ENCODE measurements at places on chromosomes 6 and 20.

- no peak for DNase-seq
Measured at GRCh38 chr6:36618366-36619355, 24.5 kb downstream of the SRSF3 start.

DNA sequence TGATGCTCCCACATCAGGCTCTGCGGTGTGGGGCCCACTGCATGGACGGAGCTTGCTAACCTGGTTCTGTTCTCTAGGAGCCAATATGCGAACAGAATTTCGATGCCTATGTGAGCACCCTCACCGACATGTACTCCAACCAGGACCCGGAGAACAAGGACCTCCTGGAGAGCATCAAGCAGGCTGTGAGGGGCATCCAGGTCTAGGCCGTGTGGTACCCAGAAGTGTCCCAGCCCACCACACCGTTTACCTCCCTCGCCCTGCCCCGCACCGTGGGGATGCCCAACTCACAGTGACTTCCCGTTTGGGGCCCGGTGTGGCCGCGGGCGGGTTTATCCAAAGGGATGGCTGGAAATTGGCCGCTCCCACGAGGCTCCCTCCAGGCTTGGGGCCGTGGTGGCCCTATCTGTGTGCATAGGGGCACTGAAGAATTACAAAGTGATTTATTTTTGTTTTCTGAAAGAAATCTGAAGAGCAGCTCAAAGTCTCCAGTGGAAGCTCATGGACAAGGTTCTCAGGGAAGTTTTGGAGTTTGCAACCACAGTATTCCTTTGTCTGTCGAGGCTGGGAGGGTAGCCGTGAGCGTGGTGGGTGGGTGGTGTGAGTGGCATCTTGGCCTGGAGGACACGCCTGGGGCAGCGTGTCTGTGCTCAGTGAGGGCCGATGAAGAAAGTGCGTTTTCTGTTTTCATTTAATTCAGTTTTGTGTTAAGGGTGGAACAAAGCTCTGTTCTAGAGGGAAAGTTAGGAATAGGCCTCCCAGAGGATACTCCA is 15.1 kb upstream of the PCMTD2 start:
- DNase-seq, result no peak

DNA sequence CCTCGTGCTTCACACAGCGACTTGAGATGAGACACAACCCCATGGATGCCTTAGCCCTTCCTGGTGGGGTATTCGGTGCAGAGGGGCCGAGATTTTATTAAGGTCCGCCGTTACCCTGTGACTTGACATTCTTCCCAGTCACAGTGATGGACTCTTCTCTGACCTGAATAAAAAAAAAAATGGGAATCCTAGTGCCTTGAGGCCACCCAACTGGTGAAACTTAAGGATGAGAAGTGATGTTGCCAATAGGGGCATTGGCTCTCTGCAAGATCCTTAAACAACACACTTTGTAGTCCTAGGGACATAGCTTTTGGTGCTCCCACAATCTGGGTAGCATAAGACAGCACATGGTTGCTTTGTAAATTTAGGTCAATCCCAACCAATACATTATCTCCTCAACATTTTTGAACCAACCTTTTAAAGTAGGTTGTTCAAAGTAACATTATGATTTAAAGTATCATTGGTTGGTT is 814 bp upstream of the ADNP start:
- DNase-seq, result no peak

DNA sequence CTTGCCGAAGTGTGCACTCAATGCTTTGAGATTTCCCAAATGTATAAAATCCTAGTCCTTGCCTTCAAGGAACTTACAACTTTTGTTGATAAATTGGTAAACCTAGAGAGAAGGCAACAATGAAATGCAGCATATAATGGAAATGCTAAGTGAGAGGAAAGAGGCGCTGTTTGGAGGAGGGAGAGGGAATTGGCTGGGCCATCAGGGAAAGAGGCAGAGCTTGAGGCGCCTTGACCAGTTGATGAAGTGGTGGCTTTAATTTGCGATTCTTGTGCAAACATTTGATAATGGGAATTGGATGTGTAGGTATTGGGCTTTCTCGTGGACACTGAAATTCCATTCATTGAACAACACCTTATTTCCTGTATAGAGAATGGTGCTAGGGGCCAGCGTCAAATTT is 1.9 kb upstream of the CDYL start:
- no peak for DNase-seq

GRCh38 chr6:101195588-101195987 is 197.9 kb upstream of the GRIK2 start:
- DNase-seq, result no peak

- DNase-seq, result no peak
Measured at GRCh38 chr6:77425216-77425615, 38.1 kb downstream of the HTR1B start.

DNA sequence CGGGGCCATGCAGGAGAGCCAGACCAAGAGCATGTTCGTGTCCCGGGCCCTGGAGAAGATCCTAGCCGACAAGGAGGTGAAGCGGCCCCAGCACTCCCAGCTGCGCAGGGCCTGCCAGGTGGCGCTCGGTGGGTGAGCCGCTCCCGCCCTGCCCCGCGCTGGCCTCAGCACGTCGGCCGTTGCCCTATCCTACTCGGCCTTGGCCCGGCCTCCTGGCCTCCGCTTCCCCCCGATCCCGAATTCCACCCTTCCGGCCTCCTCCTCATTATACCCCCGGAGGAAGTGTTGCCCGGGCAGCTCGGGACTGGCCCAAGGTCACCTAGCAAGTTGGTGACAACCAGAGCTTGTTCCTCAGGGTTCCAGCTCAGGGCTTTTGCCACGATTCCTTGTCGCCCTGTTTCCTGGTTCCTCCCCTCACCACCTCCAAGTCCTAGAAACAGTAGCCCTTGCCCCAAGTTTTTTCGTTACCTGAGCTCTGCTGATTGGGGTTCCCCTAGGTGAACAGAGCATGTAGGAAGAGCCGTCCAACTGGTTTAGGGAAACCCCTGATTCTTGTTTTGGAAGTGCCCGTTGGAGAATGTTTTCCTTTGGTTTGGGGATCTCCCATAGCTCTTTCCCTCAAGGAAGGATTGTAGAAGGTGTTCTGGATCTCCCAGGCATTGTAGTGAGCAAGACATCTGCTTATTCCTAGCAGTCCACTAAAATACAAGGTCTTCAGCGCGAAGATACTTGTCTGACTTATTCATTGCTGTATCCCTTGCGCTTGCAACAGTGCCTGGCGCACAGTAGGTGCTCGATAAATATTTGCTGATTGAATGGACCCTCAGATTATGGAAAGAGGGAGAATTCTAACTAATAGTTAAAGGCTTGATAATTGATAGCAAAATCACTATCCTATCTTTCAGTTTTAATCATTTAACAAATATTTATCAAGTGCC is 641 bp downstream of the ARFGEF2 start:
- DNase-seq, result peak; percentile 24

- DNase-seq, result no peak
Measured at GRCh38 chr6:137820952-137821351, 46.1 kb upstream of the TNFAIP3 start.

- no peak for DNase-seq
Measured at GRCh38 chr6:138272533-138273315, 54.4 kb upstream of the PBOV1 start.

- DNase-seq, result peak; percentile 72
Measured at GRCh38 chr20:35600993-35601973, 14.3 kb upstream of the SPAG4 start.

DNA sequence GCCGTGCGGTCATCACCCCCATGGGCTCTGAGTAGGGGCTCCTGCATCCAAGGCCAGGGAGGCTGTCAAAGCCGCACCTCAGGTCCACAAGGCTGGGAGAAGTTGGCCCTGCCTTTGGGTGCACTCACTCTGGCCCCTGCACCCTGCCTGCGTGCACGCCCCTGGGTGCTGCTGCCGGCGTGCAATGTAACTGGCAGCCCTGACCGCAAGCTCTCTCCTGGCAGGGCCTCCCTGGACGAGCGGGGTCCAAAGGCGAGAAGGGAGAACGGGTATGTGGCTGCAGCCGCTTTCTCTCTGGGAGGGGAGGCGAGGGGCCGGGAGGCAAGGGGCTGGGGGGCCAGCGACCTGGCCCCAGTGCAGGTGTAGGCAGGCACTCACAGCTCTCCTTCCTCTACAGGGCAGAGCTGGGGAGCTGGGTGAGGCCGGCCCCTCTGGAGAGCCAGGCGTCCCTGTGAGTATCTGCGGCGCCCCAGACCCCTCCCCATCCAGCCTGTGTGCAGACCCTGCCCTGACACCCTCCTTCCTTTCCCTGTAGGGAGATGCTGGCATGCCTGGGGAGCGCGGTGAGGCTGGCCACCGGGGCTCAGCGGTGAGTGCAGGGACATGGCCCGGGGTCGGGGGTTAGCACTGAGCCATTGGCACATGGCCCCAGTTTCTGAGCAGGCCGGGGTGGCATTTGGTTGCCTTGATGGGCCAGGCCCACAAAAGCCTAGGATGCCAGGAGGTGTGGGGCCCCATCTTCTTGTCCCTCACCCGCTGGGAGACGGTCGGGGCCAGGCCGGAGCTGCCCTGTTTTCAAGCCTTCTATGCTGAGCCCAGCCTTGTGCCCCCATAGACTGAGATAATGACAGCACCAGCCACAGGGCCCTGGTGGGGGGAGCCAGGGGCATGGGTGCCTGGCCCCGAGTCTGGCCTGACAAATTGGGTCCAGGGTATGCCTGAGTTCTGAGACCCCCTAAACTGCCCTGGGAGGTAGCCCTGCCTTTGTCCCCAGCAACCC is 12.7 kb downstream of the COL9A3 start:
- no peak for DNase-seq

DNA sequence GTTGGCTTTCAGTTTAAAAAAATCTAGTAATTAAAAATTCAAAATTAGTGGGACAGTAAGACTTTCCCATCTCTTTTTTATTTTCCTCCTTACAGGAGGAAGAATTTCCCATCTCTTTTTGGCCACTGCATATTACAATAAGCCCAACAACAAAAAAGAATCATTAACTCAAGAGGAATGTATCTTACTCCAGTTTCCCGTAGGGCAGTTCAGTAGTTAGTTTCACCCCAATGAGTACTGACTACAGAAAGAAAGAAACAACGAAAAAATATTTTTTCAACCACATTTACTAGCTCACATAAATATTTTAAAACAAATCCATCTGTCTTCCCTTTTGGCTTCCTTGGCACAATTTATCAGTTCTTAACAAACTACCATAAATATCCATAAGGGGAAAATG is 14.9 kb upstream of the BLOC1S5 start:
- no peak for DNase-seq

- DNase-seq, result no peak
Measured at GRCh38 chr6:71527886-71528285, 239.3 kb downstream of the OGFRL1 start.

- DNase-seq, result no peak
Measured at GRCh38 chr6:43886067-43886461, 116.1 kb downstream of the VEGFA start.

GRCh38 chr6:7939864-7940228 is 29.3 kb upstream of the TXNDC5 start:
- DNase-seq, result no peak

DNA sequence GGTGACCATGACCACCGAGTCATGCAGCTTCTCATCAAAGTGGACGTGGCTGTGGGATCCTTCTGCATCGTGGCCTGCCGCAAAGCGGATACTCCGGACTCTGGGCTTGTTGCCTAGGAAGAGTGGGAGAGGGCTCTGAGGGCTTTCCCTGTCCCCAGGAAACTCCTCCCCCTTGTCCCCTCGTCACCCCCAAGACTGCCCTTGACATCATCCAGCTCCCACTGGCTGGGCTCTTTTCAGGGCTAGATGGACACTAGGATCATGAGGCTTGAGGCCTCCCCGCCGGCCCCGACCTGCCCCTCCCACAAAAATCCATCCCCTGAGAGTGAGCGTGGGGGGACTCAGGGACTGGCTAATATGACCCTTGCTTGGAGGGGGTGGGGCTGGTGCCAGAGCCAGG is 9.0 kb downstream of the ADISSP start:
- DNase-seq, result no peak

- DNase-seq, result no peak
Measured at GRCh38 chr6:110813338-110814101, 1.7 kb downstream of the CDK19 start.

DNA sequence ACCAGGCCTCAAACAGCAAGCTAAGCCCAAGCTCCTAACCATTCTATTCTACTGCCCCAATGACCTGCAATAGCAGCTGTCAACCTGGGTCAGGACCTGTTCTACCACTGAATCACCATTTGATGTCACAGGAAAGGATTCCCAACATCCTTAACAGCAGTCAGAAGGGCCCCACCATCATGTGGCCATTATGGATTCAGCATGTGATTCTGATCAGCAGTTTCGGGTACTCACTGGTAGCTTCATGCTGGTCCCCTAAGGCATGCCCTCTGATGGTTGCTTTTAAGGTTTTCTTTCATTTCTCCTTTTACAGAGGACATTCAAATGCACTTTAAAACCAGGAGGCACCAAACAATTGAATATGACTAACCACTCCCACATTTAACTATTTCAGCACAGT is 37.3 kb upstream of the MAP7 start:
- DNase-seq, result no peak

DNA sequence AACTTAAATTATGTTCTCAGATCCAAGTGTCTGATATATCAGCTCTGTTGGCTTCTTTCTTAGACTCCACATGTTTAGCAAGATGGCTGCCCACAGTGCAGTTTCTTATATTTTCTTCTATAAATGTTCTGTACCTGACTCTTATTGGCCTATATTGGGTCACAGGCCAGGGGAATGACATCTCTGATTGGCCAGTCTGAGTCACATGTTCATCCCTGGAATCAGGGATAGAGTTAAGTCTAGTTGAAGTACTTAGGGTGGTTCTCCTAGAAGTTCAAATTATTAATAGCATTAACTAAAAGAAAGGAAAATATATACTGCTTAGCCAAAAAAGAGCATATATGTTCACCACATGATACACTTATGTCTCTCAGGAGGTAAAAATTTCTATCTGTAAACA is 105.3 kb upstream of the SLC22A16 start:
- no peak for DNase-seq

GRCh38 chr20:18775633-18776032 is 38.0 kb upstream of the SCP2D1 start:
- no peak for DNase-seq

- no peak for DNase-seq
Measured at GRCh38 chr6:38234934-38235682, 404.6 kb downstream of the BTBD9 start.

DNA sequence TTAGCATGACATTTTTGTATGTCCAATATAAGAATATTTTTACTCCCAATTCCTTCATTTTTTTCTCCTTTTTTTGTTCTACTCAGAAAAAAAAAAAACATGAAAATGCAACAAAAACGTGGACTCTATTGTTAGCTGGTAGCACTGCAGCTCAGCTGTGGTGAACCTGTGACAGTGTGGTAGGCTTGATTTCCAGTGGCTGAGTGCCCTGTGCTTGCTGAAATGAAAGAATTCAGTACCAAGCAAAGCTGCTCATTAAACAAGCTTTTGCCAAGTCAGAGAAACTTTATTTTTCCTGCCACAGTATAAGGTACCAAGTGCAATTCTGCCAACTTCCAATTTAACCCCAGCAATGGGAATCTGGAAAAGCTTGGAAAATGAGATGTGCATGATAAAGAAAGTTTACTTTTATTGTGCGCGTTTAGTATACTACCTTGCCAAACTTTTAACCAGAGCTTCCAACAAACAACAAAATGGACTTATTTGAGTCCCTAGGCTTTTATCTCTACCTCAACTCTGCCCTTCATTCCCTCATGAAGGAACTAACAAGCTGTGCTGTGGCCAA is 215.2 kb downstream of the SLC35F1 start:
- DNase-seq, result no peak

- no peak for DNase-seq
Measured at GRCh38 chr6:137430954-137431353, 63.2 kb downstream of the OLIG3 start.

All from NCI-H460 (cell line).